ENCODE measurements at places on chromosomes 12 and 14.

DNA sequence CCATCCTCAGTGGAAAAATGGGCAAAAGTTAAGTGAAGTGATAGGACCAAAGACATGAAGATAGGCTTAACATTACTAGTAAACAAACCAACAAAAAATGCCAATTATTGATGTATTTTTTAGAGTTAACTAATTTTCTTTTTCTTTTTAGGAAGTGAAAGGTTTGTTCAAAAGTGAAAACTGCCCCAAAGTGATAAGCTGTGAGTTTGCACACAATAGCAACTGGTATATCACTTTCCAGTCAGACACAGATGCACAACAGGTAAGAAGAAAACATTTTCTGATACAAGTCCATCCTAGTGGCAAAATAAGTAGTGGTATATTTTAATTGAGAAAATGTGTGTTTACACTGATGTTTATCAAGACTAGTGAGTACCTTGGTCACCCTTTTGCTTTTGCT lies 39.6 kb downstream of the LARP4 start:
- no peak for DNase-seq

DNA sequence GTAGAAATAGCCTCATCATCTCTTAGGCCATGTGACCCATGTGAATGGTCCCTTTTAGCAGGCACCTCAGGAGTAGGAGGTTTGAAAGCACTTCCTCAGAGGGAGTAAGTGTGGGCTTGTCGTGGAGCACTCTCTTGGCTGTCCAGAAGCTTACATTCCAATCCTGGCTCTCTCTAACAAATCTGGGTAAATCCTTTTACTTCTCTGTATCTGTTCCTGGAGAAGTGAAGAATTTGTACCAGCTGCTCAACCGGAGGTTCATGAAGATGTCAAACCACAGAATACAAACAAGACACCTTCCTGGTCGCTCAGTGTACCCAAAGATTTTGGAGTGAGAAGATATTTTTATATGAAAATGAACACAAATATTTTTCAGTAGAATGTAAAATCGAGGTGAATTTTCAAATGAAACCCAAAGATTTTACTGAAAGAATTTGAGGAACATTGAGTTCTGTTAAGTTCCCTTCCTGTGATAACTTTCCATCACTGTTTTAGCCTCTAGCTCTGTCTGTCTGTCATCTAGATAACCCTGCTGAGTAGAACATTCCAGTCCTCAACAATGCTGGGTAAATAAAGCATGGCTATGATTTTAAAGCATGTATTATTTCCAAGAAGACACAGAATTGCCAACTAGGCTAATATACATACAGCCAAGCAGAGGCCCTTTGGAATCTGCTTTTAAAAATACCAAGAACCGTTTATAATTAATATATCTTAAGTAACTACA lies 263.9 kb upstream of the RGS6 start:
- no peak for DNase-seq

DNA sequence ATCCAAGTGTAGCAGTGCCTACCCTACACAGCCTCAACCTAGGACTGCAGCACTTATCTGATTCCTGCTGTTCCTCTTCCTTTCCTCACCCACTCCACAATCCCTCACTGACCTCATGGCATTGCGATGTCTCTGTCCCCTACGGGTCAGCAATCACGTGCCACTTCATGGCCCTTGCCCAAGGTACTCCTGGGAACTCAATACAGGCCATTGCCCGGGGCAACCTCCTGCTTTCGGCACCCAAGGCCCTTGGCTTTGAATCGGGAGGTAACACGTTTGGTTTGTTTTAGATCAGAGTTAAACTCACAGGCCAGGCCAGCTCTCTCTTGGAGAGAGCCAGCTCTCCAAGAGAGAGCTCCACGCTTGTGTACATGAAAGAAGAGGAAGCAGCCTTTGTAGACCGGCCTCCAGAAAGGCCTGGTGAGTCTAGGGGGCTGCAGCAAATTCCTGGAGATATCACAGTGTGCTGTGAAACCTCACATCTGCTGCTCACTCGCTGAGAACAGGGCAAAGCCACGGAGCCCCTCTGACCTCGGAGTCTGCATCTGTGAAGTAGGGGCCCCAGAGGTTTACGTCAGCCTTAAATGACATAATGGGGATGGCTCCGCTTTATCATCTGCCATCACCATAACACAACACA lies 12.2 kb downstream of the CLMN start:
- no peak for DNase-seq

GRCh38 chr14:21192875-21193535 lies 37.1 kb upstream of the OR5AU1 start:
- no peak for DNase-seq

GRCh38 chr12:49283541-49284429 lies 11.2 kb upstream of the PRPH start:
- no peak for DNase-seq

Measured in CD4-positive, CD25-positive, alpha-beta regulatory T cell (primary cell).